ENCODE measurements at places on chromosomes 7 and 10. TPM values are rescaled to one million over a fixed set of nuclear protein-coding genes. Genes with fewer than 3 reads are reported as not detected.

The VENTX gene
- 0.32 TPM for total RNA-seq

The IFIT2 gene
- 1.3 TPM for total RNA-seq

DNA sequence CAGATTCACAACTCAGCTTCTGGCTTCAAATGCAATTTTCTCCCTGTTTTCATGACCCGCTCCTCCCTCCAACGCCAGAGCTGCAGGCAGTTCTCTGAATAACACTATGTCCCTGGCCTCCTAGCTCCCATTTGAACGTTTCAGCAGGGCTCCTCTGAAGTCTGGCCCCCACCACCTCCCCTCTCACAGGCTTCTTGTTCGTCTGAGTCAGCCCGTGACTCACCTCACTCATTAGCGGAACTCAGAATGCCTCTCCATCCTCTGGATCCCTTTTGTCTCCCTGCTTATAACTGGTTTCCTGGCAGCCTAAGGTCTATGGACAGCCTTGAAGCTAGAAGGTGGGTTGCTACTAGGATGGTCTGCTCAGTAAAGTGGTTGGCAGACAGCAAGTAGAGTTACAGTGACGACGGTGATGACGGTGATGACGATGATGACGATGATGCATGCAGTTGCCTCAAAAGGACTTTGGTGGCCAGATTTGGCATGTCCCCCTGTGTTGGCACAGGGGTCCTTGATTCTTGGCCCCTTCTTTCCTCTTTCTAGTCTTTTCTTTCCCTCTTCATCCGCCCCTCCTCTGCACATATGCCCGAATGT is 83.3 kb upstream of the MKLN1 start:
- DNase-seq: peak; percentile 62
- H3K27ac ChIP-seq: no peak overlapping the region
- H3K4me1 ChIP-seq: peaks cover 9% of the 10 kb centered on the region
- H3K27me3 ChIP-seq: no peaks in the 10 kb centered on the region
- H3K4me3 ChIP-seq: no peak overlapping the region

GRCh38 chr7:112049555-112050249 is 156.5 kb downstream of the DOCK4 start:
- H3K4me1 ChIP-seq: peaks cover 46% of the 10 kb centered on the region
- no peak for DNase-seq
- H3K36me3 ChIP-seq: no peaks in the 10 kb centered on the region
- H3K27ac ChIP-seq: no peak overlapping the region

DNA sequence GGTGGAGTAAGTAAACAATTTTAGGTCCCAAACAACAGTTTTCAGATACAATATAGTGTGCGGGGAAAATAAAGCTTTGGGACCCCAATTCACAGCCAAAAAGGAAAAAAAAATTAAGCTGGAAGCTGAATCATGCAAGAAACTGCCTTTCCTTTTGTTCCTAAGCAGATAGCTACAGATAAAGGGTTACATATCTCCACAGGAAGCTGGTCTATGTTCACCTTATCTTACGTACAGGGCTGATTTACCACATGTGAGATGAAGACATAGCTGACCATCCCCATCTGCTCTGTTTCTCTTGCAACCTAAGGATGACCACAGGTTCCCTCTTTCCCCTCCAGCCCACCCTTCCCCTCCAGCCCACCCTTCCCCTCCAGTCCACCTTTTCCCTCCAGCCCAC is 14.2 kb upstream of the PFKP start:
- no peaks in the 10 kb centered on the region for H3K27me3 ChIP-seq
- H3K36me3 ChIP-seq: no peaks in the 10 kb centered on the region
